ENCODE measurements at places on chromosomes 4 and X.

DNA sequence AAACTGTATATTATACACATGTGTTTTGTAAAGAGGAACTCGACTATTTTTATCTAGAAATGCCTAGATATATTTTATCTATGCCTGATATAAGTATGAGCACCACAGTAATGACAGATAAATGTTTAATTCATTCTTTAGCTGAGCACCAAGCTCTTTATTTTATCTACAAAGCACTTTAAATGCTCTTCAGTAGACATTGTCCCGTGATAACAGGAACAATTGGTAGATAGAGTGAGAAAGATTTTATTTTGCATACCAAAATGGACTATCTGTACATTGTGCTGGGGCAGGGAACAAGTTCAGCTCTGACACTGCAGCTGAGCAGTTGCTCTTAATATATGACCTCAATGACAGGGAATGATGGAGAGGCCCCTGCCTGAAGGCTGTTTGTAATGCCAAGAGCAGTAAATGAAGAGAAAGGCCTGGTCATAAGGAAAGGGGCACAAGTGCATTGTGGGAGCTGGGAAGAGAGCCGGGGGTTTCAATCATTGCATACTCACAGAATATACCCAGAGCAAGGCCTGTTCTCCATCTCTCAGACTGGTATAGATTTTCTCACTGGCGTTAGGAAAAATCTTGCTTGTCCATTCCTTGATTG, 57.3 kb downstream of the SEPTIN11 start:
- peak; percentile 17 for DNase-seq

GRCh38 chr4:100056701-100057100, 106.6 kb upstream of the H2AZ1 start:
- DNase-seq, result no peak

- DNase-seq, result peak; percentile 36
Observed at GRCh38 chr4:86942185-86942666, 7.4 kb downstream of the AFF1 start.

GRCh38 chr4:76407440-76408119, 13.4 kb downstream of the CCDC158 start:
- no peak for DNase-seq

DNA sequence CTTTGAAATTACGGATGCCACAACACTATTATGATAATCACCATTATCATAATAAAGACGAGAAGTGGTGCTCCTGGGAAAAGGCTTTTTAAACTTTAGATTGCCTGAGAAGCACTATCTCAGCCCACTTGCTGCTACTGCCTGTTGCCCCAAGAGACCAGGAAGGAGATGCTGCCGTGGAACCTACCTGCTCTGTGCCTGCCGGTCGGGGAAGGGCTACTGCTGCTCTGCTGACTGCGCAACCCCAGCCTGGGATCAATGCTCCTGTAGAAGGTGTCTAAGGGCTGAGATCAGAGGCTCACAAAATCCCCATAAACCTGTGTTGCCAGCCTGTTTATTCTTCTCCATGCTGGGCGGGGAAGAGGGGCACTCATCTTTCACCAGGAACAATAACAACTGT, 145.3 kb upstream of the VCX3B start:
- no peak for DNase-seq

DNA sequence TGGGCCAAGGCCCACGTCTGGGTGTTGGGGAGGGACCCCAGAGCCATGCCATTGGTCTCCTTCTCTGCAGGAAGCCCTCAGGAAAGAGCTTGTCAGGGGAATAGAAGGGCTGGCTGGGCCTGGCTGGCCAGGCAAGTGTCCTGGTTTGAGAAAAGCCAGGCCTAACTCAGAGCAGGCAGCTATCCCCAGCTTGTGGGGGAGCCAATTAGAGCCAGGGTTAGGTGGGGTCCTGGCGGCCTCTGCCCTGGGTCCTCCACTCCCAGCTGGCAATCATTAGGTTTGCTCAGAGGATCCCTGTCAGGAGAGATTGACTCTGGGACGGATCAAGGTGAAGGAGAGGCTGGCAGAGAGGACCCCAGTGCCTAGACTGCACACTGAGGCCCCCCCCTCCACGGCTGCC, 64.8 kb downstream of the PJA1 start:
- DNase-seq, result no peak

DNA sequence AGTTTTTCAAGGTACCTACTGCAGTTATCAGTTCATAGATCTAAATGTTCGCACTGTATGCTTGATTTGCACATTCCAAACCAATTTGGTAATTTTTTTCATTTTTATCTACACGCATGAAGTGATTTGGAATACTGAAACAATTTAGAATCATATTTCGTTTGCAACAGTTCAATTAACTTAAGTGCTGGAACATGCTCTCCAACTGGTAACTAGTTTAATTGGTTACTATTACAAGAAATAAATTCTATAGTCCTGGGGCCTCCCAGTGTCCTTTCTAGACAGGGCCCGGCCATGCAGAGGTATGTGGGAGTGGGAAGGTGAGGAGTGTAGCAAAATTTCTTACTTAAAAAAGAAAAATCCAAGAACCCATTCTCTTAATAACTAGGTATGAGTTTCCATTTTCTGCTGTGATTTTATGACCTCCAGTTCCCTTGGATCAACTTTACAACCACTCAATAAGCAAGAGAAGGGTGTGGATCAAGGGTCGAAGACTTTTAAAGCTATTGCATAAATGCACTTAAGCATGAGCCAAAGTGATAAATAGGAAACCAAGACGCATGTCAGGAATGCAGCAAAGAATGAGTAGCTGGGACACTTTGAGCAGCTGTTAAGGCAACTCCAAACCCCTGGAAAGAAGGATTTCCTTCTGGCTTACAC, 106.9 kb downstream of the PPARGC1A start:
- DNase-seq, result peak; percentile 39

DNA sequence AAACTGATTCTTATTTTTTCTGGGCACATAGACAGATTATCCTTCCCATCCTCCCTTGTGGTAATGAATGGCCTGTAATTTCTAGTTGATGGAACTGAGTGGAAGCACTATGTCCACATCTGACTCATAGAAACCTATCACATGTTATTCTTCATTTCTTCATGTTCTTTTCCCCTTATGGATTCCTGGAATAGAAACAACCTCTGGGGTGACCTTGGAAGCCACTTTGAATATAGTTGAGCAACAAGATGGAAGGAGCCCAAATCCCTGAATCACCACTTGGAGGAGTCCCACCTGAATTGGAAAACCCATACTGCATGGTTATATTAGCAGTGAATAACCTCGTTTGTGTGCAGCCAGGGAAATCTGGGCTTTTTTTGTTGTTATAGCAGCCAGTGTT, 137.8 kb downstream of the MID1IP1 start:
- DNase-seq, result no peak

- no peak for DNase-seq
Observed at GRCh38 chr4:120018786-120019185, 47.9 kb downstream of the MAD2L1 start.

GRCh38 chr4:58144721-58145120, 1034.5 kb upstream of the IGFBP7 start:
- no peak for DNase-seq

GRCh38 chr4:100754751-100755150, 236.9 kb upstream of the EMCN start:
- DNase-seq, result no peak

GRCh38 chr4:155802190-155802959, 43.6 kb downstream of the GUCY1B1 start:
- DNase-seq, result no peak

- DNase-seq, result no peak
Observed at GRCh38 chrX:29225670-29226069, 638.4 kb downstream of the IL1RAPL1 start.

DNA sequence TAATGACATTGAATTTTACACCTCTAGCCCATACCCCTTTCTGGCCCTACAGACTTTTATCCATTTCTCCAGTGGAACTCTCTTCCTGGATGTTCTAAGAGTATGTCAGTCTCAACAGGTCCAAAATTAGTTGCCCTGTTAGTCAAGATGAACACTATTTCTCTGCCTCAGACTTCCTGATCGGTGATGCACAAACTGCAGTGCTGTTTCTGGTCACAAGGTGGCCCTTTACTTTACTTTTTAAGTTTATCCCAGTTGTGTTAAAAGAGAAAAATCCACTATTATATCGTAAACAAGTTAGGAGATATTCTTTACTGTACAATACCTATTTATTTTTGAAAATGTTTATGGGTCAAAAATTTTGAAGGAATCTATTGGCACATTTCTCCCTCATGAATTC, 13.1 kb downstream of the TCEAL7 start:
- peak; percentile 54 for DNase-seq

GRCh38 chr4:42488114-42488513, 90.8 kb downstream of the SHISA3 start:
- DNase-seq, result no peak

DNA sequence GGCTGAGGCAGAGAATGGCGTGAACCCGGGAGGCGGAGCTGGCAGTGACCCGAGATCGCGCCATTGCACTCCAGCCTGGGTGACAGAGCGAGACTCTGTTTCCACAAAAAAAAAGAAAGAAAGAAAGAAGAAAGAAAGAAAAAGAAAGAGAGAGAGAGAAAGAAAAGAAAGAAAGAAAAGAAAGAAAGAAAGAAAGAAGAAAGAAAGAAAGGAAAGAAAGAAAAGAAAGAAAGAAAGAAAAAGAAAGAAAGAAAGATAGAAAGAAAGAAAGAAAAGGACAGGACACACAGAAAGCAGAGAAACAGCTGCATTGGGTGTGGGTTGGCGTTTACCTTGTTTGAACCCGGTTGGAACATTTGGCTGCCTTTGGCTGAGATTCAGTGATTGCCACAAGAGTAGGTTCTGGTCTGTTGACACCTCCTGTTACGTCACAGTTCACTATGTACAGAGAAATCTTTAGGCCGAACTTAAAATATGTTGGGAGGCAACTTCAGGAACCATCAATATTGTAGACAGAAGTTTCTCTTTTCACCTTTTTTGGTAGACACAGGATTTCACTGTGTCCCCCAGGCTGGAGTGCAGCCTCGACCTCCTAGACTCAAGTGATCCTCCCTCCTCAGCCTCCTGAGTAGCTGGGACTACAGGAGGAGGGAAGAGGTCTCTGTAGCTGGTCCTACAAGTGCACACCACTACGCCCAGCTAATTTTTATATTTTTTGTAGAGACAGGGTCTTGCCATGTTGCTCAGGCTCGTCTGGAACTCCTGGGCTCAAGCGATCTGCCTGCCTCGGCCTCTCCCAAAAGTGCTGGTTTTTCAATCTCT, 16.3 kb upstream of the PLCXD1 start:
- no peak for DNase-seq

DNA sequence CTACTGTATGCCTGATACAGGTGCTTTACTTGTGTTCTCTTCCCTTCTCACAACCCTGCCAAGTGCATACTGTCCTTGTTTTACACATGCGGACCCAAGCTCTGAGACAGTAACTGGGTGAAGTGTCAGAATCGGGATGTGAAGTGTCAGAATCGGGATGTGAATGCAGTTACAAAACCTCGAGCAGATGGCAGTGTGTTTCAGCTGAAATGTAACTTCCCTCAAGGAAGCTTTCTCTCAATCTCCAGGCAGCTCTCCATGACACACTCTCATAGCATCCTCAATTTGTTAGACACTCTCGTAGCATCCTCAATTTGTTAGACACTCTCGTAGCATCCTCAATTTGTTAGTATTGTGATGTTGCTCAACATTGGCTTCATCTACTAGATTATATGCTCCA, 1.1 kb upstream of the HPSE start:
- DNase-seq, result no peak

- DNase-seq, result no peak
Observed at GRCh38 chrX:70755850-70756249, 152.7 kb downstream of the TEX11 start.

DNA sequence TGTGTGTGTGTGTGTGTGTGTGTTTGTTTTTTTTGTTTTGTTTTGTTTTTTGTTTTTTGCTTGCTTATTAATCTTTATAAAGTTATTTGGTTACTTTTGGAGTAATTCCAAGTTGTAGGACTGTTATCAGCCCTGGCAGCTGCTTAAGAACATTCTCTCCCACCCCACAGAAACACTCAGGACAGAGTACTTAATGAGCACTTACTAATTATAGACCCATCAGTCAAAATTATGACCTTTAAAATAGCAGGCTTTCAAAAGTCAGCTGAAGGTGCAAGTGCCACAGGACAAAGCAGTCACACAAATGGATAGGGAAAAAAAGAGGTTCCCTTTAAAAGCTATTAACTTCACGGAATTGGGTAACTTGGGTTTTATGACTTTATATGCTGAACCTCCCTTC, 69.0 kb downstream of the BEND2 start:
- no peak for DNase-seq

DNA sequence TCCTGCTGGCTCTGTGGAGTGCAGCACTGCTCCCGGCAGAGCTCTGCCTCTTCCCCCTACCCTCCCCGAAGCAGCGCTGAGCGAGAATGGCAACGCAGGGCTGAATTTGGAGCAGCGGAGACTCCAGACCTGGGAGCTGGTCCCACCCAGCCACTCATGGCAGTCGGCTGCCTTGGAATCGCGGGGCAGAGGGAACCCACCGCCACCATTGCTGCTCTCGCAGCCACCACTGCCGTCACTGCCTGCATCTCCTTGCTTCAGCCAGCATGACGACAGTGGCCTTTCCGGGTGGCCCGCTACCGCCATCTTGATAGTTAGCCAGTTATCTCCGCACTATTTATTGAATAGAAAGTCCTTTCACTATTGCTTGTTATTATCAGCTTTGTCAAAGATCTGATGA, 321.5 kb upstream of the POU3F4 start:
- DNase-seq, result no peak

- DNase-seq, result no peak
Observed at GRCh38 chr4:167550021-167550420, 315.7 kb upstream of the SPOCK3 start.

- DNase-seq, result peak; percentile 65
Observed at GRCh38 chr4:24210332-24210902, 320.6 kb upstream of the PPARGC1A start.

GRCh38 chrX:137387646-137388045, 178.3 kb upstream of the ZIC3 start:
- DNase-seq, result no peak

Measured in kidney tubule cell (primary cell).